ENCODE measurements at places on chromosomes 3 and 15.
A peak's percentile ranks its signal among the peaks of the same experiment; 100 is the strongest.

GRCh38 chr3:66336333-66336766 lies 115.5 kb downstream of the SLC25A26 start:
- DNase-seq = peak; percentile 61

- no peak for DNase-seq
Measured at GRCh38 chr15:70088455-70088854, 9.3 kb downstream of the TLE3 start.

DNA sequence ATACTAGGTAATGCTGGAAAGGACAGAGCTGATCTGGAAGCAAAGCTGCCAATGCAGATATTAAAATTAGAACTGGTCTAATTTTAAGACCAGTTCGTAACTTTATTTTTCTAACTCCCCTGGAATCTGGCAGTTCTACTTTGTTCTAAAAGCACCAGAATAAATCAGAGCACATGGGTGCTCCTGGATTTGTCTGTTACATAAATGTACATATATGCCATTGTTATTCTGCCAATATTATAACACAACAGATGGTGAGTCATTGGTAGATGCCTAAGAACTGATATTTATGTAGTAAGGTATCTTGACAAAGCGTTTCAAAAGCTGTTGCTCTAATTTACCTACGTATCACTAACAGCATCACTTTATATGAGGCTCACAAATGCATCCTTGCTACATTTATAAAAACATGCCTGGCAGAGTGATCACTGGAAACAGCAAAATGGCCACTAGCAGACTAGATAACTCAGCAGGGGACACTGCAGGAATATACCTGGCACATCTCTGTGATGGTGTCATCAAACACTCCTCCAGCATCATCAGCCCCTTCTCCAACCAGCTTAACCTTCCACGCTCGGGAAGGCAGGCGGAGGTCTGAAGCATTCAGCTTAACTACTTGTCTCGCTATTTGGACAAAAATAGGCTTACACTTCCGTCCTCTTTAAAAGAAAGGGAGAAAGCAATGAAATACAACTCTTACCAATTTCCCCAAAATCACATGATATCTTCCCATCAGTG lies 26.2 kb downstream of the FBXL22 start:
- no peak for DNase-seq

GRCh38 chr3:57935539-57935938 lies 72.7 kb upstream of the FLNB start:
- no peak for DNase-seq

- DNase-seq = no peak
Measured at GRCh38 chr3:71991046-71991445, 206.1 kb upstream of the PROK2 start.

DNA sequence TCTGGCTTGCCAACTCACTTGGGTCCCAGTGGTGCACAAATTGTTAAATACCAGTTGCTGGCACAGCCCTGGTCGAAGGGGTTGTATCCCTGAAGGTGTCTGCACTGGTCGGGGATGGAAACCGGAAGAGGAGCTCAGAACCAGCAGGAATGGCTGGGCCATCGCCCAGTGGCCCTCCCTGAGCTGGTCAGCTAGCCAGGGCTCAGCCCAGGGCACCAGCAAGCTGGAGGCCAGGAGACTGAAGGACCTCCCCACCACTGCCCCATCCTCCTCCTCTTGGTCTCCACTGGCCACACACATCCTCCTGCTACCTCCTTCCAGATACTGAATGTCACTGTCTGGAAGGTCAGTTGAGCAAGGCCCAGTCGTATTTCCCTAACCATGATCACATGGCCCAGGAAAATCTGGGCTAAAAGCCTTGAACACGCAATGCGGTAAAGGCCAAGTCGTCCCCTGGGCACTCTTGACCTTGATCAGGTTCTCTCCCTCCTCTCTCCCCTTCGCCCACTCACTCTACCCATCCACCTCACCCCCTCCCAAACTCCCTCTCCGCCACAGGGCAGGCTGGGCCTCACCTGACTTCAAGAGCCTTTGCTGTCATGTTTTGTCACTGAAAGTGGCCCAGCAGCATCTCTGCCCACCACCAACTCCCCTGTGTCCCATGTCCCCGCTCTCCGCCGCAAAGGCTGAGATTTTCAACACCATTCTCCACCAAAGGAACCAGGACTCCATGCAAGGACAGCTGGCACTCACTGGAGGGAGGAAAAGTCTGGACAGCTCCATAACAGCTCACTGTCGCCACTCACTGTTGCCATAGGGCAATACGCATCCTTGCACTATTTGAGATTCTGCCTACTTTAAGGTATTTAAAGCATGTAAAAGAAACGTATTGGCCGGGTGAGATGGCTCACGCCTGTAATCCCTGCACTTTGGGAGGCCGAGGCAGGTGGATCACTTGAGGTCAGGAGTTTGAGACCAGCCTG lies 12.1 kb downstream of the ZDHHC19 start:
- DNase-seq = no peak

DNA sequence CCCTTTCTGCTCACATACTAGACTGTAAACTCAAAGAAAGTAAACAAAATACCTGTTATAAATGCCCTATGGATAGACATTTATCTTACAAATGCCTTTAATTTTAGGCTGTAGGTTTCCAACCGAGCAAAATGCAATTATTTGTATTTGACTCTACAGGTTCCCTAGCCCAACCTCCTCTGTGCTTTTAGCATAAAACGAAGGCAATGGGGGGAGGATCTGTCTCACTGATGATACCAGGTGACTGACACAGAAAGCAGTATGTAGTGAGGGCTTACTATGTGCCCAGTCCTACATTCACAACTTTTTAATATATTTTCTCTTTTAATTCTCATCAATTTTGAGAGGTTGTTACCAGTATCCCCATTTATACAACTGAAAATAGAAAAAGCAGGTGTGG lies 87.4 kb downstream of the OXNAD1 start:
- no peak for DNase-seq

- no peak for DNase-seq
Measured at GRCh38 chr3:123347691-123348264, 101.1 kb downstream of the ADCY5 start.

DNA sequence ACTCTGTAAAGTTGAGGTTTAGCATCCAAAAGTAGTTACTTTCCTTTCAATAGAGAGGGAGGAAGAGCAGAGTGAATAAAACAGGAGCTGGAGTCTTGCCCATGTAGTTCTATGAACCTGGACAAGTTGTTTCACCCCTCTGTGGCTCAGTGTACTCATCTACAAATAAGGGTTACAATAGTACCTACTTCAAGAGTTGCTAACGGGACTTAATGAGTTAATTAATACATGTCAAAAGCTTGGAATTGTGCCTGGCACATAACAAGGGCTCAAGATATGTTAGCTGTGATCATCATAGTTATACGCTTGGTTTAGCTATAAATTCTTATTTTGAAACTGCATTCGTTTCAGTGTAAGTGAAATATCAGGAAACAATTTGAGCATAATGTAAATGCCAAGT lies 388.5 kb upstream of the THBS1 start:
- peak; percentile 50 for DNase-seq

DNA sequence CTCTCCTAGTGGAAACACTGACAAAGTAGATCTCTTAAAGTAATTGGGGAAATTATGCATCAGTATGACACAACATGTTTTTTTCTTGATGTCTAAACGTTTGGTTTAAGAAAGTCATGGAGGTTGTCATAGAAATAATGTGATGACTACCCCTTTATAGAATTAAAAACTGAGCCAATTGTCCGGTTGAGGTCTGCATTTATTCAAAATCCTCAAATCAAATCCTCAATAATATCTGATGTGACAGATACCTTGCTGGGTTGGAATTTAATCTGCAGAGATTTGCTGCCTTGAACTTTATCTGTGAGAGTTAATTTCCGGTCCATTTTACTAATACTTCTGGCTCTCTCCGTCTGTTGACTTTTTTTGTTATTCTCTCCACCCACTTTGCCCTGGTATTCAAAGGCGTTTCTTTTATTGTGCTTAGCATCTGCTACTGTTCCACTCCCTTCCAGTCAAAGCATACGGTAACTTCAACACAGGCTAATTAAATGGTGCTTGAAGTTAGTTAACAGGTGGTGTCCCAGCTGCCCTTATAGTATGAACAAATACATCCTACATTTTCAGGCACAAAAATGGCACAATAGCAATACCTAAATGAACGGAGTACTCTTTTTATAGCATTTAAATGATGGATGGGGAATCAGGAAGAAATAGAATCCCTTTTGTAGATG lies 628.3 kb downstream of the ROBO1 start:
- no peak for DNase-seq

- no peak for DNase-seq
Measured at GRCh38 chr3:111802700-111803099, 56.4 kb upstream of the PHLDB2 start.

DNA sequence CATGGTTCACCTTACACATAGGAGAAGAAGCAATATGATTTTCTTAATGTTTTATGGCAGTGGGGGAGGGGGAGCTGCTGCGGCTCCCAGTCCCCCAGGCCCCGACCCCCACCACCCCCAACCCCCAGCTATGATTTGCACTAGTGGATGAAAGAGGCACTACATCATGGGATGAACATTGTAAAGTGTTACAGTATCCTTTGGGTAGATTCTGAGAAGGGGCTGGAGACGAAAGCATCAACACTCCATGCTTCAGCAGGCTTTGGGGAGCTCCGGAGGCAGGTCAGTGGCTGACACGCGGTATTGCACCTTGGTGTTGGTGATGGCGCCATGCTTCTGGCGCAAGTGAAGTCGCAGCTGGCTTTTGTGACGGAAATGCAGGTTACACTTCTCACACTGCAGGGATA lies 19.9 kb upstream of the RTP2 start:
- no peak for DNase-seq

DNA sequence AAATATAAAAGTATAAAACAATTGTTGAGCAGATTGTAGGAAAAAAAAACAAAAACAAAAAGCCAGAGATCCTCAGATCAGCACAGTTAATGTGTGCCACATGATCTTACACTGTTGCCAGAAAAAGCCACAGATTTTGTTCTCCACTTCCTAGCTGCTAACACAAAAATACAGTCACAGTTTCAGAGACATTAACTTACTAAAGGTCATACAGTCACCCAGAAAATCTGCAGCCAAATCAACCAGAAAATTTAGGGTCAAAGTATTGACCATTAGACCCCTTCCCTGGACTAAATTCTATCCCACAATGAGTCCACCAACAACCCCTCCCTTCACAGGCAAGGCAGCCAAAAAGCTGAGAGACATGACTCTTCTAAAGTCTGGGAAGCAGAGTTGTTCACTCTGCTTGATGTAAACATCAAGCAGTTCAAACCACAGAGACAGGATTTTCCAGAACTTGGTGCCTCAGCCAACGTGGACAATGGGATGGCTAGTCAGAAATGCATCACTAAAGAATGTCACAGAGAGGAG lies 59.1 kb downstream of the SST start:
- peak; percentile 51 for DNase-seq

- DNase-seq = no peak
Measured at GRCh38 chr3:139897759-139898158, 37.2 kb upstream of the CLSTN2 start.

- DNase-seq = no peak
Measured at GRCh38 chr3:1117843-1118473, 25.1 kb downstream of the CNTN6 start.

GRCh38 chr3:67657192-67657591 lies 2.8 kb upstream of the SUCLG2 start:
- no peak for DNase-seq

- DNase-seq = no peak
Measured at GRCh38 chr15:42401544-42402454, 42.5 kb downstream of the CAPN3 start.

DNA sequence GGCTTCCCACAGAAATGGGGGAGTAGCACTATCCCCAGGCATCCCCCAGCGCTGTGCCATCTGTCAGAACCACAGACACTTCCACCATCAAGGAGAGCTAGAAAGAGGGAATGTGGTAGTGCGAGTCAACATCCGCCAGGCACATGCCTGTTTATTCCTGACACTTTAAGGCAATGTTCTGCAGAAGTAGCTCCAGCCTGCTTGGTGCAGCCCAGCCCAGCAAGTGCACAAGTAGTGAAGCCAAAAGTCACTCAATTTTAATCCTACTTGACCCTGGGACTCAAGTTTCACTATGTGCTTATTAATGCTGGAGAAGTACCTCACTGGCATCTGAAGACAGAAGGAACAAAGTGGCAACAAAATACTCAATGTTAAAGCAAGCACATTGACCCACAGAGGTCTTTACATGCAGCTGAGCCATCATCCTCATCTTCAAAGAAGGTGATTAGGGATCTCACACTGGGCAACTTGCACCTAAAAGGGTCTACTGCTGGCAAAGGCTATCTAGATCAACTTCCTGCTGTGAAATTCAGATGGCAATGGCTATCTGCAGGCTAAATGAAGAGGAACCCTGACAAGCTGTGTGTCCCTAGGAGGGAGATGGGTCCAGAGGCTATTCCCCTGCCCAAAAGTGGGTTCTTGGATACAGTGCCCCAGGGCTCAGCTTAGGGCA lies 61.4 kb upstream of the CLDN18 start:
- DNase-seq = no peak

GRCh38 chr3:141707741-141708203 lies 30.3 kb upstream of the RNF7 start:
- no peak for DNase-seq

- no peak for DNase-seq
Measured at GRCh38 chr3:192890347-192891335, 27.0 kb downstream of the MB21D2 start.

- DNase-seq = no peak
Measured at GRCh38 chr3:146163584-146163983, 2.6 kb upstream of the PLOD2 start.

GRCh38 chr15:75799190-75799589 lies 44.1 kb upstream of the UBE2Q2 start:
- DNase-seq = no peak

- DNase-seq = no peak
Measured at GRCh38 chr3:88988906-88989305, 118.5 kb upstream of the EPHA3 start.

DNA sequence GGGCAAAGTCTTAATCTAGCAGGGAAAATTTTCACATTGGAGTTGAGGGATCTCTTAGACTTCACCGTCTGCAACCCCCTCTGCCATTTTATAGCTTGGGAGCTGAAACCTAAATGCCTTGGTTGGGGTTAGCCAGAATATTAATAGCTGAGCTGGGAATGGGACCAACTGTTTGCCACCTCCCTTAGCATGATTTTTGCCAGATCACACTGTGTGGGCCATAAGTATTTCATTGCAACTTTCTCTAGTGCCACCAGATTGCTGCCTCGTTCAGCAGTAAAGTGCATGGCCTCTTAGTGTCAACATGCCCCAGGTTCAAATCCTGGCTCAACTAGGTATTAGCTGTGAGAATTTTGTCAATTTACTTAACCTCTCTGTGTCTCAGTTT lies 55.9 kb upstream of the ABHD17C start:
- no peak for DNase-seq

DNA sequence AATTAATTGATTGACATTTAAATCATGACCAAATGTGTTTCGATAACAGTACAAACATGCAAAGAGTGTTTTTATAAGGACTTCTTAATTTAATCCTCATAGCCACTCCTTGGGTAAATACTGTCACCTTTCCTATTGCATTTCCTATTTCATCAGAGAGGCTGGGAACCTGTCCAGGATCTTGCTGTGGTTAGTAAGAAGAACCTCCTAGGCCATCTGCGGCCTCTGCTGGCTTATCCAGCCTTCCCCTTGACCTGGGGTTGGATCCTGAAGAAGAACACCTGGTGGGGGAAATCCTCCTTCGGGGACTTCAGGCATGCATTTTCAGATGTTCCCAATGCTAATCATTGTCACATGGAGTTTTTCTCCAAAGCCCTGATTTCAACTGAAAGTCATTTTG lies 25.5 kb downstream of the GLDN start:
- no peak for DNase-seq
